Body of pancreas (tissue), 4 donors: ENCODE measurements at places on chromosomes 5 and 9. TPM values are rescaled to one million over a fixed set of nuclear protein-coding genes. Genes with fewer than 3 reads are reported as not detected.

Gene LCN10
- total RNA-seq: 0.78 TPM

DNA sequence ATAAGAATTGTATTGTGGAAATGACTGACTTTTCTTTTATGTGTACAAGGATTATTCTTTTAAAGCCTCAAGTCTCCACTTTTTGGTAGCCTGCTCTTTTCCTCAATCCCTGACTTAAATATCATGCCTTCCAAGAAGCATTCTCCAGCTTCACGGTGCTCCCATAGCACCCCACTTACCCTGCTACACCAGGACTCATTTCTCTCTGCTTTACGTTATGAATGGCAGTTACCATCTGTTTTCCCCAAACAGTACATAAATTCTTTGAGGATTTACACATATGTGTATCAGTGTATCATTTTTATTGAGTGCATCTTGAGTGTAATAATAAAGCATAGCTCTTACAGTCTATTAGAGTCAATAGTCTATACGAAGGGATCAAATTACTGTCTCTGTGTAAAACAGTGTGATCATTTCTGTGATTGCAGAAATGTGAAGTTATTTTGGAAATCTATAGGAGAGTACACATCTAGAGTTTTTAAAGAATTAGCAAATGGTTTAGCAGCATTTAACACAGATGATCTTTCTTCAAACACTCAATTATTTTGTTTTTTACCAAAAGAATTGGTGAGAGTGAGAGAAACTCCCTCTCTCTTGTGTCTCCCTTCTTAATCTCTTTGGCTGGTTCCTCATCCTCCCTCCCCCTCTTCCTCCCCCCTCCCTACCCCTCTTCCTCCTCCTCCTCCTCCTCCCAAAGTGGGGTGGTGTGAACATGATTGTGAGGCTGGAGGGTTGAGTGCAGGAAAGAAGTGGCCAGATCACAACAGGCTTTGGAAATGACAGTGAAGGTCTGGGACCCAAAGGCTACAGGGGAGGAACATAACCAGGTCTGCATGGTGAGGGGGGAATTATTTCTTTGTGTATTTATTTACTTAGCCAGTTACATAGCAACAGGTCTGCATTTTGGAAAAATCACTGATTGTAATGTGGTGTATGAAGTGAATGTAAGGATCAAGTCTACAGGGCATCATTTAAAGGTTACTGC is 27.6 kb upstream of the ECM2 start:
- DNase-seq: no peak

- DNase-seq: no peak
Observed at GRCh38 chr9:6305954-6306563, 22.1 kb upstream of the TPD52L3 start.

DNA sequence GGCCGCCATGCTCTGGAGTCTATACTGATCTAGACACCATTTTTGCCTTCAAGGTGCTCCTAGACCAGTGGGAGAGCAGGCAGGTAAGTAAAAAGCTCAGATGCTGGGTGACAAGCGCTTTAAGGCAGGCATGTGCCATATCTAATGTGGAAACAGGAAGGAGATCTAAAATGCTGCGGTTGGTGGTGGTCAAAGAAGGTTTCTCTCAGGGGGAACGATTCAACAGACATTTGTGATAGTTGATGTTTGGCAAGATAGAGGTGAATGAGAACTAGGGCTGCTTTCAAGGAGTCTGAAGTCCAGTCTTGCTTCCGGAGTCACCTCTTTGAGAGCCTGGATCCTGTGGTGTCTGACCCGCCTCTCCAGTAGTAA is 146.2 kb upstream of the KLF4 start:
- no peak for DNase-seq

- DNase-seq: peak; percentile 62
Observed at GRCh38 chr5:141182248-141182647, at the start of gene PCDHB16. Gene PCDHB16, plus strand, starts transcription at chr5:141182387. Its CDS starts 173 bp downstream, at chr5:141182560.

DNA sequence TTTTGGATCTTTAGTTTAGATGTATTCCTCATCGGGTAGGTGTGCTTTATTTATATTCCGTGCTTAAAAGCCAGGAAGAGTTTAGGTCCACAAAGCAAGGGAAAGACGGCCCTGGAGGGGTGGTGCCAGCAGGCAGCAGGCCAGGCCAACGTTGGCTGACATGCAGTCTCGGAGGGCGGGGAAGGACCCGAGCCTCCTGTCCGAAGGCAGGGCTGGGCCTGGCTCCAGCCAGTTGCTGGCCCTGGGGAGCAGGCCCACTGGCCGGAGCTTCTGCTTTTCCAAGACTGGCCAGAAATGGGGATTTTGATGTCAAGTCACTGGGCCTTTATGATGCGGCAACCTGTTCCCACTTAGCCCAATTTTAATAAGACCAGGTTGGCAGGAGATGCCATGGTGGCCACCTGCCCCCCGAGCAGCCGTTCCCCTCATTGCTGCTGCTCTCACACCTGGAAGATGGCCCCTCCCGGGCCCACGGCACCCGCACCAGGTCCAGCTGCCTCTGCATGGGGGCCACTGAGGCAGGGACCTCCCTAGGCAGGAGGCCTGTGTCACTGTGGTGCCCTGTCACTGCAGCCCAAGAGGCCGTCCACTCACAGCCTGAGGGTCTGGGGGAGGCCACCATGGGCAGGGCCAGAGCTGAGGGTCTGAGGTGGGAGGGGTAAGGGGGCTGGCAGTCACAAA is 23.2 kb downstream of the LPCAT1 start:
- DNase-seq: peak; percentile 49

DNA sequence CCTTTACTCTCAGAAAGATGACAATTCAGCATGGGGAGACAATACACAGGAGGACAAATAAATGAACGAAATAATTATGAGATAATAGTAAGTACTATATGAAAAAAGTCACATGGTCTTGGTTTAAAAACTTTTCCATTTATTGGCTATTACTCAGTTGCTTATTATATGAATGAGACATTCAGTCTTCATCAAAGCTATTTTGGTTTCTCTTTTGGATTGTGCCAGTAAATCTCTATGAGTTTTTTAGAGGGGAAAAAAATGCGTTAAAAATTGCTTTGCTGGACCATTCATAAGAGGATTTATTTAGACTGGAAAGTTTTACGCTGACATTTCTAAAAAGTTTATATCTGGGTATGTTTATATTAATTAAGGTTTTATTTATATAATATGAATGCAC is 137.7 kb downstream of the AOPEP start:
- DNase-seq: no peak

Gene OSMR
- total RNA-seq: 22.4 TPM

Gene TNFSF15
- 0.26 TPM for total RNA-seq

Gene GCNT1
- total RNA-seq: 34.2 TPM

Gene PRRX2
- not detected for total RNA-seq

DNA sequence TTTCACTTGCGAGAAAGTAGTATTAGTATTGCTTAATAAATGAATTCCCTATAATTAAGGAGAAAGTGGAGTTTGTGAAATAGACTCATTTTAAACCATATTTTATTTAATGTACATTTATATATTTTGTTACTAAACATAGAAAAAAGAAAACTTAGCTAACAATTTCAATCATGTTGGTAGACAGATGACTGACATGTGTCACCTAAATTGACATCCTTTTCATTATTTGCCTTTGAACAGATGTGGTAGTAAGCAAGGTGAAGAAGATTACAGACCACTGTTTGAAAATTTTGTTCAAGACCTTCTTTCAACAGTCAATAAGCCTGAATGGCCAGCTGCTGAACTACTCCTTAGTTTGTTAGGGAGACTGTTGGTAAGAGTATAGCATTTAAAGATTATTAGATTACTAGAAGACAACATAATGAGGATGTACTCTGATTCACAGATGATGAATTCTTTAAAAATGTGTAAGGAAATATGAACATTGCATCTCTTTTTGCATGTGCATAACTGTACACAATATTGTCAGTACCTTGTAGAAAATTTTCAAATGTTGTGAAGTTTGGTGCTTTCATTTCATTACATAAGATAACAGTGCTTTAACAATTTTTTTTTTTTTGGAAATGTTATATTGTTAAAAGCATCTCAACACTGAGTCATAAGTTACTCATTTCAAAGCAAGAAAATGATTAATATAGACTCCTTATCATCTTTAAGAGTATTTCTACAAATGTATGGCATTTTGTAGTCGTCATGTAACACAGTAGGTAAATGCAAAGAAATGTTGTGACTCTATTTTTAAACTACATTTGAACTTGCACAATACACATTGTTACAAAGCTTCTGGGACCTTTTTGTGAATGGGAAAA is 139.5 kb downstream of the NIPBL start:
- no peak for DNase-seq

GRCh38 chr9:116238776-116239340 is 85.3 kb downstream of the PAPPA start:
- no peak for DNase-seq

GRCh38 chr5:127358740-127359139 is 68.1 kb downstream of the MEGF10 start:
- no peak for DNase-seq

GRCh38 chr5:994821-995220 is 13.8 kb upstream of the NKD2 start:
- DNase-seq: no peak

Gene PCDHGB3
- 10.2 TPM for total RNA-seq

DNA sequence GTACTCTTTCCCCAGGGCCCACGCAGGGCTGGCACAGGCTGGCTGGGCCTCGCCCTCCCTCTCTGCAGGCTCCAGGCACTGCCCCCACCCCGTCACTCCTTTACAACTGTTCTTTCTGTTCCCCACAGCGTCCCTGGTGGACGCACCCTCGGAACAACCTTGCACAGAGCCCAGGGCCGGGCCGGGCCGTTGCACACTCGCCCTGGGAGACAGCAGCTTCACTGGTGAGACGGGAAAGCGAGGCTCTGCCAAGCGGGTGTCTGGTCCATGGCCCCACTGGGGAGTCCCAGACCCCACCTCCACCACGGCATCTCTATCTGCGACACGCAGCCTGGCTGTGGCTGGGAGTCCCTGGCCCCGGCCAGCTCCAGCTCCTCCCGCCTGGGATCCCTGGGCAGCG is 18.4 kb upstream of the QSOX2 start:
- DNase-seq: no peak

DNA sequence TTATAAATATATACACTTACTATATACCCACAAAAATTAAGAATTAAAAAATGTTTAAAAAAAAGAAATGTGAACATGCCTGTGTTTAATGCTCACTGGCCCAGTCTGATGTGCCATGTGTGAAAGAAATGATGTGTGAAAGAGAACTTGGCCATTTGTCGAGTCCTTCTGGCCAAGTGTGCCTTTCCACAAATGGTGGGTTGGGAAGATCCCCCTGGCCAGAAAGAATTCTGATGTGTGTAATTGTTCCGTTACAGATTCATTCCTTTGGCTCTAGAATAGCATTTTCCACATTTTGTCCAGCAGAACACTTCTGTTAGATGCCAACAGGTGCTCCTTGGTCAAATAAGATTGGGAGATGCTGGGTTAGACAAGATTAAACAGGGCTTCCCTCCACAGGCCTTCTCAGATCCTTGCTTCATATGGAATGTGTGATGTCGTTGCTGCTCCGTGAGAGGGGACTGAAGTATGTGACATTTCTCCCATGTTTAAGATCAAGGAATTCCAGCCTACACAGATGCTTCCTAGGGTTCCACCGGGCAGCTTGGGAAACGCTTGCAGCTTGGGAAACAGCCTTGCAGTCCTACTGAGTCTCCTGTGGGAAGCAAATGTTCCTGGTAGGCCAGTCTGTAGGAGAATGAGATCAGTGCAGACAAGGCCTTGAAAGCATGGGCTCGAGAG is 32.1 kb downstream of the GDNF start:
- DNase-seq: no peak

GRCh38 chr9:134226221-134226930 is 62.0 kb upstream of the RNU6ATAC start:
- DNase-seq: no peak

GRCh38 chr5:32720300-32720699 is 9.2 kb downstream of the NPR3 start:
- DNase-seq: no peak

GRCh38 chr9:132372177-132373095 is 17.6 kb upstream of the SETX start:
- peak; percentile 22 for DNase-seq

- peak; percentile 8 for DNase-seq
Observed at GRCh38 chr5:178291969-178292825, 59.6 kb upstream of the PHYKPL start.

DNA sequence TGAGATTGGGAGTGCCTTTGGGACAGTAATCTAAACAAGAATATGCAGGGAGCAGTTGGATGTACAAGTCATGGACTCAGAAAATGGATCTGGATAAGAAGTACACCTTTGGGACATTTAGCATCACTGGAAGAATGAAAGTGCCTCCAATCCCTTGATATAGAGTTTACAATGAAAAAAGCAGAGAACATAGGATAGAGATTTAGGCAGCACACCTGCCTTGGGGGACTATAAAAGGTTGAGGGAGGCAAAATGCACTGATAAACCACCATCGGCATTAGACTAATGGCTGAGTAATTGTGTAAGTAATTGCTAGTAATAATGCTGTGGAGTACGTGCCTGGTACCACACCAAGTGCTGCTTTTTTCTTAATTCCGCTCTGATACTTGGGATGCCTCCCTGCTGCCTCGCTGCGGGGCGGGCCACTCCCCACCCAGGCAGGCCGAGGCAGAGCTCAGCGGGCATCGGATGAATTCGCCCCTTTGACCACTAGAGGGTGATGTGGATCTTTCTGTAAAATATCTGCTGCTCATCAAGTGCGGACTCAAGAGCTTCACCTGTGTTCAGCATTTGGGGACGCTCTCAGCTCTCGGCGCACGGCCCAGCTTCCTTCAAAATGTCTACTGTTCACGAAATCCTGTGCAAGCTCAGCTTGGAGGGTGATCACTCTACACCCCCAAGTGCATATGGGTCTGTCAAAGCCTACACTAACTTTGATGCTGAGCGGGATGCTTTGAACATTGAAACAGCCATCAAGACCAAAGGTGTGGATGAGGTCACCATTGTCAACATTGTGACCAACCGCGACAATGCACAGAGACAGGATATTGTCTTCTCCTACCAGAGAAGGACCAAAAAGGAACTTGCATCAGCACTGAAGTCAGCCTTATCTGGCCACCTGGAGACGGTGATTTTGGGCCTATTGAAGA is 99.9 kb downstream of the ANKRD18B start:
- peak; percentile 74 for DNase-seq

Gene CCDC183
- total RNA-seq: 3.3 TPM

Gene ADAMTS19
- total RNA-seq: 1.3 TPM

DNA sequence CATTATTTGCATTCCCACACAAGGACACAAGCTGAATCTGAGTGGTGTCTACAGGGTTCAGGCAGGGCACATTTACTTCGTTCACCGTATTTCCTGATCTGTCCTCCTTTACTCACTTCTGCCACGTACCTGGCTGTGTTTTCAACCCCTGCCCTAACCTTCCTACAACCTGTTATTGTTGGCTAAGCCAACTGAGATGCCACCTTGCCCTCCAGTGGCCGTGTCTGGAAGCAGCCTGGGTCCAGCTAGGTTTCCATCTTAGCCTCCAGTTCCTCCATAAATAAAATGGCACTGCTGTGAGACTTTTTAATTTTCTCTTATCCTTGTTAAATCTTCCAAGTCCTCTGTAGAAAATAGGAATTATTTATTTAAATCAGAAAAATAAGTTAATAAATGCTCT is 64.8 kb downstream of the ATP10B start:
- DNase-seq: peak; percentile 61
